ENCODE measurements at places on chromosomes 5 and 9.

GRCh38 chr9:104118916-104119315 is 24.8 kb downstream of the SMC2 start:
- no peak for DNase-seq

DNA sequence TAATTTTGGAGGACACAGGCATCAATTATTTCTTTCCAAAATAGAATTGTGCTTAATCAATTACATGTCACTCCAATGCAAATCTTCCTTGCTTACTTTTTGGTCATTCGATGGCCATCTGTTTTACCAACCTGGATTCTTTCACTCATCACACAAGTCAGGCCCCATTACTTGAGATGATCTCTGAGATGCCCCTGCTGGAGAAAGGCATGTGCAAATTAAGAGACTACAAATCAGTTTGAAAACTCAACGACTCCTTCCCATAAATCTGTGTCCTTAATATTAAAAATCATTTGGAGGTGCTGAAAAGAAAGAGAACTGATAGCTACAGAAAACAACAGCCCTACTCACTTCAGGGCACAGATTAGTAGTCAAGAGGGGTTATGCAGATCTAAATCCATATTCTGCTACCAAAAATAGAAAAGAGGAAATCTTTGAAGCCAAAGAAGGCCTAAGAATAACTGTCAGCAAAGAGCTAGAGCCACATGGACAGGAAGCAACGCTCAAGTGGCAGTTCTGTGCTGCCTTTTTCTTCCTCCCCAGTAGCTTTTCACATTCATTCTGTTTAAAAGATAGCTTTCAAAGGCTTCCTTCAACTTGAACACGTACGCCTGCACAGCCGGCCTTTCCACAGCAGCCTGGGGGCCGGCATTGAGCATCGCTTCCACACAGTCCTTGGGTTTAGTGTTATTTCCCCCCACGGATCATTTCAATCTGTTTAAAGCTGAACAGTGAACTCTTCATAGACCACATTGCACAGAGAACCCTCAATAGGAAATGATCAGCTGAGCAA is 79.3 kb upstream of the MAP3K1 start:
- no peak for DNase-seq

GRCh38 chr5:133427121-133427777 is 185.1 kb downstream of the FSTL4 start:
- DNase-seq, result no peak

GRCh38 chr9:103904242-103904641 is 189.9 kb upstream of the SMC2 start:
- no peak for DNase-seq

- DNase-seq, result no peak
These were observed 22.1 kb downstream of the PCDHGC5 start for GRCh38 chr5:141510850-141511601.

- no peak for DNase-seq
These were observed 16.6 kb downstream of the DMRTA1 start for GRCh38 chr9:22463205-22463604.

GRCh38 chr5:36495611-36496010 is 110.8 kb upstream of the SLC1A3 start:
- no peak for DNase-seq

- no peak for DNase-seq
These were observed 136.4 kb downstream of the C9orf50 start for GRCh38 chr9:129484352-129485000.

DNA sequence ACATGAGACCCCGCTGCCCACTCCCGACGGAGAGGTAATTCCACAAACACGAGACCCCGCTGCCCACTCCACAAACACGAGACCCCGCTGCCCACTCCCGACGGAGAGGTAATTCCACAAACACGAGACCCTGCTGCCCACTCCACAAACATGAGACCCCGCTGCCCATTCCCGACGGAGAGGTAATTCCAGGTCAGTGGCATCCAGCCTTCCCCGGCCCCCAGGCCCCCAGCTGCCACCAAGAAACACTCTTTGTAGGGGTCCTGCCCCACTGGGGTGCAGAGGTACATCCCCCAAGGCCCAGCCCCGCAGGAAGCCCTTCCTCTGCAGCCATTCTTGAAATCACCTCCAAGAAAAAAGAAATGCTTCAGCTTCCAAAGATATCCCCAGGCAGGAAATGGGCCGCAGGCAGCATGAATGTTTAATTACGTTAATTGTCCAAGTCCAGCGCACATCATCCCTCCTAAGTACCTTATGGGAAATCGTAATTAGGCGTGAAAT is 115.9 kb downstream of the ADAMTS2 start:
- DNase-seq, result no peak

DNA sequence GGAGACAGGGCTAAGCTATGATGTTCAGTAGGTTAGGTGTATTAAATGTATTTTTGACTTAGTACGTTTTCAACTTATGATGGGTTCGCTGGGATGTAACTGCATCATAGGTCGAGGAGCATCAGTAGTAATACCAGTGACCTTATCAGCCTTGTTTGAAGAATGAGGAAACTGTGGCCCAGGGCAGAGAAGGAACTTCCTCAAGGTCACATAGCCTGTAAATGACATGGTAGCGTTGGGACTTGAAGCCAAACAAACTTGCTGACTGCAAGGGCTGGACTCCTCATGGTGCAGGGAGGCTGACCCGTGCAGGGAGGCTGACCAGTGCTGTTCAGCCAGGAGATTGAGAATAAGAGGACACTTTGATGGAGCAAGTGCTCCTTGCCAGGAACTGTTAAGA is 21.3 kb upstream of the PTPN3 start:
- DNase-seq, result no peak

GRCh38 chr5:81554647-81555046 is 160.7 kb upstream of the ACOT12 start:
- no peak for DNase-seq

All from activated CD4-positive, CD25-positive, alpha-beta regulatory T cell (primary cell).